ENCODE measurements at places on chromosomes 5 and 9. TPM values are rescaled to one million over a fixed set of nuclear protein-coding genes. Genes with fewer than 3 reads are reported as not detected.

The SLCO6A1 gene
- total RNA-seq = not detected

The PLPP7 gene
- total RNA-seq = 0.15 TPM

The ELL2 gene
- total RNA-seq = 96.8 TPM

The S100Z gene
- total RNA-seq = not detected

The SLC34A3 gene
- total RNA-seq = not detected

The PRLR gene
- not detected for total RNA-seq

The IFNA21 gene
- total RNA-seq = not detected

The PLPPR1 gene
- total RNA-seq = not detected

The NEURL1B gene
- total RNA-seq = not detected

The SMIM32 gene
- total RNA-seq = not detected

The DCTN4 gene
- total RNA-seq = 32.9 TPM

The PSMB7 gene
- 212 TPM for total RNA-seq

The SHISAL2B gene
- not detected for total RNA-seq

The C5 gene
- 1.3 TPM for total RNA-seq

The SETD9 gene
- 14.8 TPM for total RNA-seq

The MAMDC2 gene
- not detected for total RNA-seq

The CATSPER3 gene
- total RNA-seq = 0.17 TPM

The TMEM174 gene
- not detected for total RNA-seq

The N4BP3 gene
- 6.9 TPM for total RNA-seq

The LCP2 gene
- total RNA-seq = 244 TPM

The PDE6A gene
- not detected for total RNA-seq

The ANKRD33B gene
- 23.2 TPM for total RNA-seq

The TMEFF1 gene
- total RNA-seq = 0.19 TPM

The MARCOL gene
- total RNA-seq = not detected

The SLC35A4 gene
- total RNA-seq = 116 TPM

The PCDHA4 gene
- not detected for total RNA-seq

The ADAMTS6 gene
- total RNA-seq = 1.3 TPM

The HAPLN1 gene
- total RNA-seq = not detected

The PPP3R2 gene
- not detected for total RNA-seq

The ODF2 gene
- total RNA-seq = 73.4 TPM

The PCDHGA8 gene
- not detected for total RNA-seq

The FGF1 gene
- total RNA-seq = not detected

The GAPT gene
- total RNA-seq = not detected

The ENHO gene
- total RNA-seq = 0.38 TPM

The ADRB2 gene
- 0.65 TPM for total RNA-seq

The SPATA31A3 gene
- total RNA-seq = not detected

The FST gene
- total RNA-seq = not detected

The OR1Q1 gene
- total RNA-seq = not detected

The LHX3 gene
- total RNA-seq = not detected

The PRSS3 gene
- not detected for total RNA-seq

The TMOD1 gene
- 1.2 TPM for total RNA-seq

The SCAI gene
- 8.8 TPM for total RNA-seq

The GZMA gene
- 18.3 TPM for total RNA-seq

The COL15A1 gene
- total RNA-seq = 0.02 TPM

The ASB6 gene
- total RNA-seq = 26.7 TPM

The OTULINL gene
- 14.0 TPM for total RNA-seq

The GABRA6 gene
- total RNA-seq = not detected

The ZBED3 gene
- total RNA-seq = 2.2 TPM

The RAD50 gene
- 43.3 TPM for total RNA-seq

The ECSCR gene
- total RNA-seq = 0.55 TPM

The FOXD4L5 gene
- 0.15 TPM for total RNA-seq

Measured in activated CD8-positive, alpha-beta memory T cell treated with anti-CD3 and anti-CD28 coated beads for 36 hours (primary cell).